Skin of body (tissue), 3 donors: ENCODE measurements at places on chromosomes 2 and 18.

- no peak for DNase-seq
Measured at GRCh38 chr18:29661924-29662323, 1380.6 kb downstream of the DSC3 start.

DNA sequence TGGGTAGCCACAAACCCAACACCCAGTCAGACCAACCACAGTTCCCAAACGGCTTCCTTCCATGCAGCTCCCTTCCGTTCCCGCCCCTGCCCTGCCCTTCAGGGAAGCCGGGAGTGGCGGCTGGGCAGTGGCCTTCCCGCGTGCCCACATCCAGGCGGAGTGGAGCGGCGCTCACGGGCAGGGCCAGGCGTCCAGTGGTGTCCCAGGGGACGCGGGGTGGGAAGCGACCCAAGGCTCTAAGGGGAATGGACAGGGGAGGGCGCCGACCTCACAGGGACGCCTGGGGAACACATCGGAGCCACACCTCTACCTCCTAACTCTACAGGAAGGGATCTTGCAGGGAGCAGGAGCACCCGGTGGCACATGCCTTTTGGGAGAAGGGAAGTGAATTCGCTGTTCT, 225.9 kb upstream of the MGAT5 start:
- no peak for DNase-seq

GRCh38 chr2:46645681-46646162, 166.4 kb downstream of the TMEM247 start:
- DNase-seq: peak; percentile 58

DNA sequence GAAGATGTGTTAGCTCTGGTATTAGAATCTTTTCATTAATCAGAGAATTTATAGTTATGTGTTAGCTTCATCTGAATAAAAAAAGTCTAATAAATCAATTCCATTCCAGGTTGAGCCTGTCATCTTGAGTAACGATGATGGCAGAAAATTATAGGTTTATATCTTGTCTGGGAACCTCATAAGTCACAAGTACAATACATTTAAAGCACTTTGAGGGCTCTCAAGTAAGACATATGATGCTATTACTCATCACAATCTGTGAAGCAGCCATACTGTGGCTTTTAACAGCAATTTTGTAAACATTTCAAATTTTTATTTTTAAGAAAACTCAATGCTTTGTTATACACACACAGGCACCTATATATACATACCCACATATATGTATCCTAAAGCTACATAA, 484.1 kb upstream of the VRK2 start:
- no peak for DNase-seq

GRCh38 chr2:112692495-112692911, 28.3 kb upstream of the NT5DC4 start:
- DNase-seq: peak; percentile 7

GRCh38 chr2:182682210-182682609, 33.8 kb upstream of the DNAJC10 start:
- DNase-seq: no peak

DNA sequence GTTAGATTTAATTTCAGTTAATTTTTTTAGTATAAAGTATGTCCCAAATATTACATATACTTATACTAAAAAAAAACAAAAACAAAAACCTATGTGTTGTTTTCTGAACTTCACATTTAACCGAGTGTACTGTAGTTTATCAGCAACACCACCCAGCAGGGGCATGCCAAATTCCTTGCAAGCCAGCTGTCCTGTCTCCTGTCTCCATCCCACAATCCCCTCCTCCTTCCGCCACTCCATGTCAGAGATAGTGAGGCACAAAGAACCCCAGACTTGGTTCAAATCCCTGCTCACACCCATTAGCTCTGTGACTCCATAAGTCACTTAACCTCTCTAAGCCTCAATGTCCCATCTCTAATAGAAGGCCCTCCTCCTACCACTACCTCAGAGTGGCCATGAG, 9.4 kb downstream of the CHST10 start:
- no peak for DNase-seq
